ENCODE measurements at places on chromosomes 3 and 15.

DNA sequence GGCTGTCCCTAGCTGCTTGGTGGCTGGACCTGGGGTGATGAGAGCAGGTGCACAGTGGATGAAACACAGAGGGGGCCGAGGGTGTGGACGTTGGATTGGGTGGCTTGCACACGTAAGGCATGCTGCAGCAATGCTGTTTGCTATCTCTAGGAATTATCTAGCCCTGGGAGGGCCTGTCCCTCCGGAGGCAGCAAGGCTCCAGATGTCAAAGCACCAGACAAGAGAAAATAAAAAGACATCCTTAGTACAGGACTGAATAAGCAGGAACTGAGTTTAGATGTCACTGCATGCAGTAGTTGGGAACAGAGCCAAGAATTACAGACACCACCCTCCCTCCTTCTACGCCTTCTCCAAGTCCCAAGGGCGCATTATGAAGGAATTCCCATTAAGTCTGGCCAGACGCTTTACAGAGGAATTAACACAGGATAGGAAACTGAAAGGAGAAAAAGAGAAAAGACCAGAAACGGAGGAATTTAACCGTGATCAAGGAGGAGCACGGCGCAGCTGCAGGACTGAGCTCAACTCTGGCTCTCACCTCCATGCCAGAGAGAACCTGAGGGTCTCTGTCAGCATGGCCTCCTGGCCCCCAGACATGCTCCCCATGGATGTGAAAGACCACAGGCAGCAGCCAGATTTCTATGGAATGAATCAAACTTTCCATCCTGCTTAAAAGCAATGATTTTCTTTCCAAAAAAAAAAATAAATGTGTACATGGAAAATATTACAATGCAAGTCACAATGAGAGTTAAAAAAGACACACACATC, 13.8 kb downstream of the ATP10A start:
- no peak for ATAC-seq

DNA sequence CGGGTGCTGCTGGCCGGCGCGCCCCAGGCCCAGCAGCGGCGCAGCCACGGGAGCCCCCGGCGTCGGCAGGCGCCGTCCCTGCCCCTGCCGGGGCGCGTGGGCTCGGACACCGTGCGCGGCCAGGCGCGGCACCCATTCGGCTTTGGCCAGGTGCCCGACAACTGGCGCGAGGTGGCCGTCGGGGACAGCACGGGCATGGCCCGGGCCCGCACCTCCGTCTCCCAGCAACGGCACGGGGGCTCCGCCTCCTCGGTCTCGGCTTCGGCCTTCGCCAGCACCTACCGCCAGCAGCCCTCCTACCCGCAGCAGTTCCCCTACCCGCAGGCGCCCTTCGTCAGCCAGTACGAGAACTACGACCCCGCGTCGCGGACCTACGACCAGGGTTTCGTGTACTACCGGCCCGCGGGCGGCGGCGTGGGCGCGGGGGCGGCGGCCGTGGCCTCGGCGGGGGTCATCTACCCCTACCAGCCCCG, 777 bp downstream of the LOXL1 start:
- ATAC-seq = peak; percentile 9

GRCh38 chr3:124084022-124084881, 92.3 kb upstream of the ROPN1 start:
- ATAC-seq = peak; percentile 55

GRCh38 chr3:41933154-41933676, 28.7 kb downstream of the ULK4 start:
- no peak for ATAC-seq

DNA sequence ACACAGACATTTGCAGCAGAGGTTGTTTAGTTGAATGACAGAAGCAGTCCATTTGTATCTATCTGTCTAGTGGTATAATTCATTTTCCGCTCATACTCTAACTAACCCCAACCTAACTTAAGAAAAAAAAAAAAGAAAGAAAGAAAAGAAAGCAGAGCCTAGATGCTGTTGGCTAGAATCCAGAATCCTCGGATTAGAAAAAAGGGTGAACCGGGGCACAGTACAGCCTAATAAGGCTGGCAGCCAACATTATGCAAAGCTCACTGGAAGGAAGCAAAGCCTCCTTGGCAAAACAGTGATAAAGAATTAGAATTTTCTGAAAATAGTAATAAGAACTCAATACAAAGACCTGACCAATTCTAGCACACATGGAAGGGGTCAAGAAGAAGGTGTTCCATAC, 640.8 kb downstream of the TUSC7 start:
- no peak for ATAC-seq

DNA sequence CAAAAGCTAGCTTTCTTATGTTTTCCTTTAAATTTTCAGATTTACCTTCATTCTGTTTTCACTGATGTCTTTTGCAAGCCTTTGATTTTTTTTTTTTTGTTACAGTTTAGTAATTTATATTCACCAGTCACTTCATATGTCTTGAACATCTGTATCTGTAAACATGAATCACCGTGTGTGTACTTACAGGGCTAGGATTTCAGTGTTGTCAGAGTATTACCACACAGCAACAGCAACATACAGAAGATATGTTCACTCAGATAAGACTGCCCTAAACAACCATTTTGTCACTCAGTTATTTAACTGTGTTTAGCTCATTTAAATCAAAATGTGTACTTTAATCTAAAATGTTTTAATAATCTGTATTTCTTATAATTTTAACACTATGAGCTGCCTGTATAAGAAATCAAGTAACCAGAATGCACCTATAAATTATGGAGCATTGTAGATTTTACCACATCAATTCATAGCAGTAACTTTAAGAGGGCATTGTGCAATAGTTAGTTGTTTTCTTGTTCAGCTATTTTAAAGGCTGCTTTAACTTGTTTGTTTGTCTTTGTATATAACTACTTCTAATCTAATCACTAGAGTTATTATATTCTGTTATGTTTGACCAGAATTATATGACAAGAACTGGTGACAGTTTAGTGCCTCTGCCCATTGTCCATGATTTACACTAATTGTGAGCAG, 50.4 kb downstream of the GHSR start:
- ATAC-seq = no peak

- ATAC-seq = no peak
Measured at GRCh38 chr15:67758619-67759300, 66.5 kb upstream of the SKOR1 start.

DNA sequence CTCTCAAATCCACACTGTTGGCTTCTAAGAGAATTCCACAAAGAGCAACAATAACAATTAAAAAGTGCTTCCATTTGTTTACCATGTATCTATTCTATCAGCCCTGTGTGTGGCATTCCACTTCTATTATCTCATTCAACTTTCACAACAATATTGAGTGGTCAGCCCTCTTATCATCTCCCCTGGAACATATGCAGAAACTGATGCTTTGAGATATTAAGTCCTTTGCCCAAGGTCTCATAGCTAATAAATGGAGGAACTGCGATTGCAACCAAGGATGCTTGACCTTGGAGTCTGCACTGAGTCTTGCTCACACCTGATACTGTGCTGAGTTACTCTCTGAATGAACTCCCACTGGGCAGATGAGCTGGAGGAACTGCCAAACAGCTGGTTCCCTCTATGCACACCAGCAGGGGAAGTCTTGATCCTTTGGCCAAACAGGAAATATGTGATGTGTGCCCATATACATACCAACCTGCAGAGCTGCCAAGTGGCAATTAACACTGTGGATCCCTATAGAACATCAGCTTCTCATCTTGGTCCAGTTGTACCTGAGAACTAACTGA, 144.7 kb upstream of the WNT5A start:
- peak; percentile 47 for ATAC-seq

GRCh38 chr3:71201939-71202338, 381.6 kb downstream of the FOXP1 start:
- no peak for ATAC-seq

DNA sequence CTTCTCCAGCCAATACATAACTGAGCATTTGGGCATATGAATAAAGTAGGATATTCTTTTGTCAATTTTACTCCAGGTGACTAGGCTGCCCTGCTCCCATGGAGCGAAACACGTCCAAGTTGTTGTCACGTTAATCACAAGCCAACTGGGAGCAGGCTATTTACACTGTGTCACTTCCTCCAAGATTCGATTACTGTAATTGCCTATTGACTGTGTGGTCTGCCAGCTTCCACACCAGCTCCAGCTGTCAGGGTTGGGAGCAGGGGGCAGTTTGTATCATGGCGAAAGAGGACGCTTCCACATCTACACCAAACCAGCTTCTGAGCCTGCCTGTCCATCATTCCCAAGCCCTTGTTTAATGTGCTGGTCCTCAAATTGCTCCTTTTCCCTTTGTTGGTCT, 89.2 kb upstream of the RORA start:
- ATAC-seq = no peak

GRCh38 chr3:40745381-40746106, 220.8 kb downstream of the ZNF621 start:
- peak; percentile 69 for ATAC-seq

DNA sequence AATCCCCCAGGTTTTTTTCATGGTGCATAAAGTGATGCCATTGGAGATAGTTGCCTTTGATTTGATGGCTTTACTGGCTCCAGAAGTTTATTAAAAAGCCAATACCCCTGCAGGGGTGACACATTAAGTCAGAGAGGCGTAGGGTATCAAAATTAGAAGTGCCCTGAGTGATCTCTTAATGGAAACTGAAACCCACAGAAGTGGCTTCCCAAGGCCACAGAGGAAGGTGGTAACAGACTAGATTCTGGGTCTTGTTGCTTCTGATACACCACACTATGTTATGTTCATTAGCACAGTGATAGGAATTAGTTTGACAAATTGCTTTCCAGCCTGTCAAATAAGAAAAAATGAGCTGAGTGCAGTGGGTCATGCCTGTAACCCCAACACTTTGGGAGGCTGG, 112.3 kb downstream of the IQCH start:
- ATAC-seq = no peak

- ATAC-seq = no peak
Measured at GRCh38 chr3:17939157-17939556, 196.7 kb upstream of the TBC1D5 start.

GRCh38 chr15:85598718-85599398, 195.9 kb downstream of the KLHL25 start:
- ATAC-seq = no peak

Measured in stimulated activated memory B cell treated with anti-CD40 and anti-IgM and Interleukin-4, amounts not matched to agents 10 μg/mL and 1 μg/mL and 100 μg/mL, for 72 hours (primary cell).